NAMALWA (cell line): ENCODE measurements at places on chromosomes 4 and X.

GRCh38 chrX:49059681-49060085 is 884 bp downstream of the CCDC120 start:
- DNase-seq = no peak

DNA sequence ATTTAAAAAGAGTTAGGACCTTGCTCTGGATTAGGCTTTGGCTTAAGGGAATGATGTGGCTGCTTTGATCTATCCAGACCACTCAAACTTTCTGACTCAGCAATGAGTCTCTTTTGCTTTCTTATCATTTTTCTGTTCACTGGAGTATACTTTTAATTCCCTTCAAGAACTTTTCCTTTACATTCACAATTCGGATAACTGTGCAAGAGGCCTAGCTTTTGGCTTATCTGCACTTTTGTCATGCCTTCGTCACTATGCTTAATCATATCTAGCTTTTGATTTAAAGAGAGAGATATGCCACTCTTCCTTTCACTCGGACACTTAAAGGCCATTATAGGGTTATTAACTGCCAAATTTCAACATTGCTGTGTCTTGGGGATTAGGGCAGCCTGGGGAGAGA is 147.9 kb downstream of the DCHS2 start:
- no peak for DNase-seq

DNA sequence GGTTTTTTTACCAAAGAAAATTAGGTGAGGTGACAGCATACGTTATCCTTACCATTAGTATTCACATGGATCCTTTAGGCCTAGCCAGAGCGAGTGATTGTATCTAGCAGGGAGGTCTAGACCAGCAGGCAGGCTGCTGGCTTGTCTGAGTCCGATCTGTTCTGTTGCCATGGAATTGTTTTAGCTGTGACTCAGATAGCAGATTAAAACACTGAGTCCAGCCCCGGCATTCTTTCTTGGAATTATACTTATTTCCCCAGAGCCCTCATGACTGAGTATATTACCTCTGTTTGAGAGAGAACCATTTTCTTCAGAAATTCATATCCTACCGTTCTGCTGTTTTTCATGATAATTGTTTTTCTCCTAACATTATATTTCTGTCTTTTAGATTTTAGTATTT is 37.4 kb downstream of the OCRL start:
- DNase-seq = no peak

- no peak for DNase-seq
Measured at GRCh38 chr4:53777244-53777984, 186.1 kb upstream of the LNX1 start.

- DNase-seq = peak; percentile 33
Measured at GRCh38 chr4:185394568-185395237, 1.0 kb downstream of the LRP2BP start.
